Mesendoderm (in vitro differentiated cells): ENCODE measurements at places on chromosomes 1 and 21.

DNA sequence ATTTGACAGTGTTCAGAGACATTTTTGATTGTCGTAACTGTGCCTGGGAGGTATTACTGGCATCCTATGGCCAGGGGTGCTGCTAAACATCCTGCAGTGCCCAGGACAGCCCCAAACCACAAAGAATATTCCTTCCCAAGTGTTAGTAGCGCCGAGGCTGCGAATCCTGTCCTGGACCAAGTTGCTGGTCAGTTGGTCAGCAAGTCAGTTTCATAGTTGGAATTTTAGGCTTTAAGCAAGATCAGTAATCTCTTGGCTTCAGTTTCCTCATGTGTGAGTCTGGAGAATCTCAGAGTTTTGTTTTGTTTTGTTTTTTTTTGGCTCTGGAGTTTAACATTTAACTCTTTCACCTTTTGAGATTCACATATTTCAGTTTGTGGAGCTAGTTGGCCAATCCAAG lies 65.0 kb downstream of the MTR start:
- DNase-seq, result no peak

DNA sequence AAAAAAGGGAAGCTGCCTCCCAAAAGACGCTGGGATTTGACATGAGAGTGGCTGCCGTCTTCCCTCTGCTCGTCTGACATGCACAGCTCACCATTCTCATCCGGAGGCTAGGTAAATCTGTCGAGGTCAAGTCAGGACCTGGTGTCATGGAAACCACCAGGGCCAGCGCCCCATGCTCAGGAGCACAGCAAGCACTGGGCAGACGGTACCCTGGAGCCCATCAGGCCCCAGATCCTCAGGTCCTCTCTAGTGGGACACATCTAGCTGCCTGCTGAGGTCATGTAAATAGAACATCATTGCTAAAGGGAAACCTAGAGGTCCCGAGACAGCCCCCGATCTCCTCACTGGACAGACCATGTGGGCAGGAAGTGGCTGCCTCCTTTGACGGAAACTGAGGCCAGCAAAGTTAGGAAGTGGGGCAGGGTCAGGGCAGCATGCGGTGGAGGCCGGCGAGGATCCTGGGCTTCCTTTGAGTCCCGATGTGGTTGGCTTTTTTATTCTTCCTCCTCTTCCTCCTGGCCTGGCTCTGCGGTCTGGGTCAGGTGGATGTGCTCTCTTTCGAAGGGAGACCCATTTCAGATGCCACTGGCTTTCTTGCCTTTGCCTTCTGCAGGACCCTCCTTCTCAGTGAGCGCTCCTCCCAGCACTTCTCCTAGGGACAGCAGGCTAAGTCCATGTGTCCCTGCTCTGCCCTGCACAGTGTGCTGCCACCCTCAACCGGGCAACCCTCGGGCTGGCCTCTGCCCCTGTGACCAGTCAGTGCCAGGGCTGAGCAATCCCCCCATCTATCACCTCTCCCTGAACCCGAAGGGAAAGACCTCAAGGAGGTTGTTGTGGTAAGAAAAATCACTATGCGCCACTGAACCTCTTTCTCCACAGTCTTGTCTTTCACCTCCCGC lies 5.9 kb downstream of the AGT start:
- DNase-seq, result no peak

GRCh38 chr21:39131791-39132190 lies 51.5 kb downstream of the PSMG1 start:
- DNase-seq, result no peak

DNA sequence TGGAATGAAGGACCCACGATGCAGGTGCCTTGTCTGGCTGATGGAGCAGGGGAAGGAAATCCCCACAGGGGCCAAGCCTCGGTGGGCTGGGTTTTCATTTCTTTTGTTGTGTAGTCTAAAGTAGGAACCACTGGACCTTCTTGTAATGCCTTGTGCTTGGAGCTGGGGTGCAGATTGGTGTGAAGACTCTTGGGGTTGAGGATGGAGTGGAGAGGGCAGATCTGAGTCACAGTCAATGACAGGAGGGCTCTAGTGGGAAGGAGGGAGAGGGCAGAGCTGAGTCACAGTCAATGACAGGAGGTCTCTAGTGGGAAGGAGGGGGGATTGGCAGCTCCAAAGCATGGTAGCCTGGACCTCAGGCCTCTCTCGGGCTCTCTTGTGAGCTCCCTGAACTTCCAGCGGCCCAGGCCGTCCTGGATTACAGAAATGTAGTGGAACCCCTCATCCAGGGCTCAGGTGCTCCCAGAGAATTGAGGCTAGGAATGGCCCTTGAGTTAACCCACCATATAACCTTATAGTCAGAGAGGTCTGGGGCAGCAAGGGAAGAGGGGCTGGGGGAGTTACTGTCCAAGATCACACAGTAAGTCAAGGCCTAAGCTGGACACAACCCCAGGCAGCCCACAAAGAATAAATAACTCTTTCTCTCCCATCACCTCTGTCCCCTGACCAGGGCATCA lies 313.8 kb downstream of the MATN1 start:
- no peak for DNase-seq

DNA sequence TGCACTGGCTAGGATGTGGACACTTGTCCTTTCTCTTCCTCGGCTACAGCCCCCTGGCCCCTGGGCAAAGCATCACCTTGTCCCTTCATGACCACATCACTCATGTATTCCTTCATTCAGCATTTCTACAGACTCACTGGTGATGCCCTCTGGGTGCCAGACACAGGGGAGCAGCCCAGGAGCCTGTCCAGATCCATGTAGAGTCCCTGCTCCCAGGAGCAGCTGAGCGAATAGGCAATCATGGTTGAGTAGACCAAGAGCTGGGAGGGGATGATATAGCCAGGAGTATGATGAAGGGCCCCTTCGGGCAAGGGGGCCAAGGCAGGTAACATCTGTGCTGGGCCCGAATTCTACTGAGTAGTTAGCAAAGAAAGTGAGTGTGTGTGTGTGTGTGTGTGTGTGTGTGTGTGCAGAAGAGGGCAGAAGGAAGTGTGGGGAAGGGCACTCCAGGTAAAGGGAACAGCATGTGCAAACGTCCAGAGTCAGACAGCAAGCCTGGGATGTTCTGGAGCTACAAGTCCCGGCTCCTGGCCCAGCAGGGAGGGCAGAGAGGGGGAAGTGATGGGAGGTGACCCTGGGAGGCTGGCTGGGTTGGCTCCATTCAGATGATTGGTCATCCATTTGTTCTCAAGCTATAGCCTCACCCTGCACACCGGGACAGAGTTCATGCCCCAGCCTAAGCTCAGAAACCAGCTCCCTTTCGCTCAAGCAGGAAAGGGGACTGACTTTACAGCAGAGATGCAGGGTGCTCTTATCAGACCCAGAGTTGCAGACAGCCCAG lies 21.0 kb upstream of the PIK3CD start:
- DNase-seq, result no peak
